Esophagus squamous epithelium (tissue), 5 donors: ENCODE measurements at places on chromosomes 4 and X.

- no peak for DNase-seq
Observed at GRCh38 chrX:38845426-38845825, 44.2 kb downstream of the MID1IP1 start.

GRCh38 chr4:113404841-113405240 lies 355.4 kb downstream of the ANK2 start:
- no peak for DNase-seq

- DNase-seq = no peak
Observed at GRCh38 chrX:140163371-140164159, 198.2 kb upstream of the CXorf66 start.

DNA sequence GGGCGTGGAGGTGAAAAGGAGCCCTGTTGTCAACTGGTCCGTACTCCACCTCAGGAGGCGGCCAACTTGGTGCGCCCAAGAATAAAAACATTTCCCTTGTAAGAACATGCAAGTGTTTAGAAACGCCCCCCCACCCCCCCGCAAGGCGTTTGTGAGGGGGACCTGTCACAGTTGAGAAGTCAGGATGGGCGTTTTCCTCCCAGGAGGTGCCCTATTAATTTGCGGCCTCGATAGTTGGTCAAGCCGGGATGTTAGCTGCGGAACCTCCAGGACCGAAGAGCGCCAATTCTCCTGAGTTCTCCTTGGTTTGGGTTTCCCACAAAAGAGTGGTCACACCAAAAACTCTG lies 651 bp upstream of the SAP30 start:
- DNase-seq = peak; percentile 62

DNA sequence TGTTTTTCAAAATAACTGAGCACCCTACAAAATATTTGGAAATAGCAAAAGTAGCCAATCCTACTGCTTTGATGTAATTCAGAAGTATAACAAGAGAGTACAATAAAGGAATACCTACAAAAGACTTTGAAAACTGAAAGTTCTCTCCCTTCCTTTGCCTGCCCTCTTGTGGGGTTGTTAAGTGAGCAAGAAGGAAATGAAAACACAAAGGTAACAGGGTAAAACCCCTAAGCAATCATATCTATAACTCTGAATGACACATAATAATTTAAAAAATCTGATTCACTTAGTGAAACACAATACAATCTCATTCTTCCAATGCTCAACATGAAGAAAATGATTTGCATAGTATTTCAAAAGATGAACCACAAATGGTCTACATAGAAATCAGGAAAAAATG lies 98.2 kb downstream of the FRYL start:
- DNase-seq = no peak

DNA sequence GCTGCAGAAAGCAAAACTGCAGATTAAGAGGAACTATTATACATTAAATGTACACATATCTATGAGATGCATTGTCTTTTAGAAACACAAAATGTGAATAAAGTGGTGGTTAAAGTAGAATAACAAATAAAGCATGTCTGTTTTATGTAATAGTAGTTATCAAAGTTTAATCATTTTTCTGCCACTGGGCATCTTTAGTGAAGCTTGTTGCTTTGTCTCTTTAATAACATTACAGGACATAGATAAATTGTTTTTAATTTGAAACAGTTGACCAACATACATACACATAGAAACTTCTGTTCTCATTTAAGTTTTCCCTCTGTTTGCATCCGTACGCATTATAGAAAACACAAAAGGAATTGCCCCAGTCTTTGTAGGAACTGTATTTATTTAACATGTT lies 1700.0 kb upstream of the ADGRL3 start:
- no peak for DNase-seq

DNA sequence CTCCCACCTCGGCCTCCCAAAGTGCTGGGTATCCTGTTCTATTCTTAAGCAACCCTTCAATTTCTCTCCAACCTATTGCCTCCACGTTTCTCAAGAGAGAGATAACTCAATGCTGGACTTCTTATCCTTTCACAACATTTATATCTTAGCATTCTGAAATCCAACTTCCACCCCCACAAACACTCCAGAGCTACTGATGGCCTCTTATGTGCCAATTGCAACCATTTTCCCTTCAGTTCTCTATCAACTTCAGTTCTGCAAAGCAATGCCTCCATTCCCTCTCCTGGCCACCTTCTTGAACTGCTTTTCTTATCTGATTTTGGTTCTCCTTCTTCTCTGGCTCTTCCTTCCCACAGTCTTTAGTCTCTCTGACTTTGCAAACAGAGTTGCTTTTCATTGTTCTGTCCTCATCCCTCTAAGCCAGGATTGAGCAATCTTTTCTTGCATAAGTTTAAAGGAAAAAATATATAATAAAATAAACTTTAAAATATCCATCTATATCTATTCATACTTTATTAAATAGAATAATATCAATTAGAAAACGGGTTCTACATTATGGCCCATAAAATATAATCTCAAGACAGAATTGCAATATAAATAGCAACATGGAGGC lies 3.6 kb upstream of the STBD1 start:
- DNase-seq = no peak

GRCh38 chr4:70687392-70687791 lies 940 bp upstream of the UTP3 start:
- DNase-seq = no peak

- DNase-seq = no peak
Observed at GRCh38 chr4:126916626-126917140, 716.1 kb upstream of the INTU start.

- no peak for DNase-seq
Observed at GRCh38 chr4:74555231-74555630, 110.3 kb downstream of the AREG start.

DNA sequence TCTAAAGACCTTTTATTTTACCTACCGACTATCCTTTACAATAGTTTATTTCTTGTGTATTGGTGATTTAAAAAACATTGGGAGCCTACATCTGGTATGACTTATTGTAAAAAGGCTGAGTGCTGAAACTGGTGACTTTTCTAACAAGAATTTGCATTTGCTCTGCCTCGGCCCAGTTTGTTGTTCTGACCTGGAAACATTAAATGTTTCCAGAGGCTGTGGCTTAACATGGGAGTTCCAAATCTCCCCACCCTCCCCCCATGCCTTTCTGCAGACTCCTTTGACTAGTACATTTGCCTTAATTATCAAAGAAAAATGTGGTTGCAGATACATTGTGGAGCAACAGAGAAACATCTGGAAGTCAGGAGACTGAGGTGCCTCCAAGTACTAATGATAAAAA lies 39.8 kb downstream of the SPCS3 start:
- DNase-seq = no peak

GRCh38 chr4:138645289-138645688 lies 370.3 kb upstream of the NOCT start:
- no peak for DNase-seq

DNA sequence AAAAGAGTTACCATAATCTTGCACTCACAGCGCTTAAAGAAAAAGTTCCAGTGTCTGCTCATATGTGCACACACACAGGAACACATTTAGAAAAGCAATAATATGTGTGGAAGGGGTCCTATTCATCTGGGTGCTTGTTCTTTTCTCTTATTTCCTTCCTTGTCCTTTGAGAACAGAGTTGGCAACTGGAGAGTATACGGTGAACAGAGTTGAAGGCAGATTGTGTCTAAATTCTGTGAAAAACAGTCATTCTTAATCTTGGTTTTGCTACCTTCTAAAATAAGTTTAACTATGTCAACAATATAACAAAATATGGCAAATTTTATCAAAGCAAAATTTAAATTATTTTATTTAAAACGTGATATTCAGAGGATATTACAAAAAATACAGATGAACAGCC lies 365.1 kb upstream of the NOCT start:
- no peak for DNase-seq

GRCh38 chr4:70734168-70734954 lies 12.6 kb downstream of the RUFY3 start:
- no peak for DNase-seq

DNA sequence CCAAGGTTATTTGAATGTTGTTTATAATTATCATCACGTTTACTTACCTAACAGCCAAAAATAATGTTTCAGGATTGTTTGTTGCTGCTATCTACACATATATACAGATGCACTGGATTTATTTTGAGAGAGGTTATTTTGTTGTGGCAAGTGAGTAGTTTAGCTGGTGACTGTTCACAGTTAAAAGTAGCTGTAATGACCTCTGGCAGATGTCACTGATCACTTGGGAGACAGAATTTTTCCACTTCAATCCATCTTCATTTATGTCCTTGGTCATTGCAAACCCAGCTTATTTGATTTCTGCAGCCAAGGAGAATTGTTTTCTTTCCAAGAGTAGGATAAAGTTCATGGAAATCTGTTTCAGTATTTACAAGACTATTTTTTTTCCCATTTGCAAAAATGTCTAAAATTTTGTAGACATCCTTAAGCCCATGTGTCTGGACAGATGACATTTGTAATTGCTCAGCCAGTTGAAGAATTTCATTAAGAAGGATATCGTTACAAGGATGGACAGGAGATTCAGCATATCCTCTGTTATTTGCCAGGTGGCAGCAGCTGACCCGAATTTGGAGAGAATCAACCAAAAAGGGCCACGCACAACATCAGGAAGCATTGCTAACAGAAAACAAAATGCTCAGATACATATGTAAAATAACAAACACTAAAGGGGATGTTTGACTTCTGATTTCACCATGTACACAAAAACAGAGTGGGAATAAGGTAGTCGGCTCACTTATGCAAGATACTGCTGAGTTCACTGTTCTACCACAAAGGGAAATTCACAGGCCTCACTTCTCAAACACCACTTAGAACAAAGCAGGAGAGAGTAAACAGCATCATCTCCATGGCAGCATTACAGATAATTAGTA lies 64.5 kb downstream of the GPRIN3 start:
- no peak for DNase-seq

DNA sequence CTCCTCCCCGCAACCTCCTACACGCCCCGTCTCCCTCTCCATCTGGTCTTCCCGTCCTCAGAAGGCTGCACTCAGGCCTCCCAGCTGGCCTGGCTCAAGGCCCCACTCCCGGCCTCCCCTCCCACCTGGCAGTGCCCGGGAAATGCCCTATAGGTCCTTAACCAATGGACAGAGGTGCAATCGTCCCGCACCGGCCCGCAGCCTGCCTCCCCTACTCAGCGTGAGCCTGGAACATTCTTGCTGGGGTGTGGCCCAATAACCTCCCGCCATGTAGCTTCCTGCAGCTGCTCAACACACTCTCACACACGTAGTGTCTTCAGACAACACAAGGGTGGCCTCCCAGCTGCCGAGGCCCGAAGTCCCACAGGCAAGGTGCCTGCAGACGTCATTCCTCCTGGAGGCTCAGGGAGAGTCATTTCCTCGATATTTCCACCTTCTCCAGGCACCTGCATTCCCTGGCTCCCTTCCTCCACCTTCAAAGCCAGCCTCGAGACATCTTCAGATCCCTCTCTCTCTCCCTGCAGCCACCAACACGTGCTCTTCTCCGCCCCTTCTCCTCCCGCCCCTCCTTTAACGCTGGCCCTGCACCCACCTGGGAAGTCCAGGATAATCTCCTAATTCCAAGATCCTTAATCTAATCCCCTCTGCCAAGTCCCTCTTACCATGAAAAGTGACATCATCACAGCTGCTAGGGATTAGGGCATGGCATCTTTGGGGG lies 56.2 kb downstream of the ADRA2C start:
- DNase-seq = no peak

DNA sequence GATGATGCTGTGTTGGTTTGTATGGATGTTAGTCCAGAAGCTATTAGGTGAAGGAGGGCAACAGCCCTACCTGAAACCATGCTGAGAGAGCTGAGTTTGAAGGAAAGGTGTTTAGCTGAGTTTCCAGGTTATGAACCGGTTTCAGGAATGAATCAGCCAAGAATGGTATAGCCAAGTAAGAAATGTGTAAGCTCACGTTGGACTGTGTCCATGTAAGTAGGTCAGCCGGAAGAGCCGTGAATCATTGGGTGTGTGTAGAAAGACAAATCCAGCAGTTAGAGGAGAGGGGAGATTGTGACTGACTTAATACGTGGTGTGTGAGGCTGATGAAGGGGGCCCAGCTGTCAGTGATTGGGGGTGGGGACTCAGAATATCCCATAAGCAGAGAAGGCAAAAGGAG lies 77.2 kb upstream of the SPIN4 start:
- no peak for DNase-seq

- no peak for DNase-seq
Observed at GRCh38 chrX:3262901-3263300, 83.6 kb downstream of the MXRA5 start.

- DNase-seq = no peak
Observed at GRCh38 chr4:40811956-40812355, 62.2 kb downstream of the NSUN7 start.

DNA sequence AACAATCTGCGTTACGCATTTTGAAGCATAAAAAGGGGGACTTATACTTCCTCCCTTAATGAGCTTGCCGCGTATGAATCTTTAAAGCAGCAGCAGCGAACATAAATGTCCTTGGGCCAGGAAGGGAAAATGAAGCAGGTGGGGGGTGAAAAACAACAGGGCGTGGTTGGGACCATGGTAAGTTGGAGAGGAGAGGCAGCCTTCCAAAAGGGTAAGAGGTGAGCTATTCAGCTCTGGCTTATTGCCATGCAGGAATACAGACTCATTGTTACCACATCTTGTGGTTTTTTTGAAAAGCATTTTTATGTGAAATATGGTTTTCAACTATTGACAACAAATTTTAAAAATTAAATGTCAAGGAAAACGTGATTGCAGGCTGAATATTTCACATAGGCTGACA lies 710.7 kb upstream of the FAM241A start:
- DNase-seq = no peak

GRCh38 chr4:140238351-140239056 lies 84.5 kb upstream of the MAML3 start:
- DNase-seq = peak; percentile 18

DNA sequence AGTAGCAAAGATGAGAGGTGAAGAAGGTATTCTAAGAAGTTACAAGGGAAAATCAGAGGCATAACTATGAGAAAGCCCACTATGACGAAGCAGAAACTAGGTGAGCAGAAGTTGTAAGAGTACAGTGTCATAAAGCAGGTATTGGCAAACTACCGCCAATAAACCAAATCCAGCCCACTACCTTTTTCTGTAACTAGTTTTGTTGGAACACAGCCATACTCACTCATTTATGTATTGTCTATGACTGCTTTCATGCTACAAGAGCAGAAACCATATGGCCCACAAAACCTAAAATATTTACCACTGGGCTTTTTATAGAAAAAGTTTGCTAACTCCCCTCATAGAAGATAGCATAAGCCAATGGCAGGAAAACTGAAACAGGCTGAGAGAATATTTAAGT lies 31.8 kb upstream of the ZCCHC13 start:
- no peak for DNase-seq

- no peak for DNase-seq
Observed at GRCh38 chr4:183721207-183722081, 62.4 kb downstream of the TRAPPC11 start.

GRCh38 chr4:150598909-150599308 lies 17.0 kb downstream of the MAB21L2 start:
- no peak for DNase-seq
